ENCODE measurements at places on chromosomes 13 and 19.

DNA sequence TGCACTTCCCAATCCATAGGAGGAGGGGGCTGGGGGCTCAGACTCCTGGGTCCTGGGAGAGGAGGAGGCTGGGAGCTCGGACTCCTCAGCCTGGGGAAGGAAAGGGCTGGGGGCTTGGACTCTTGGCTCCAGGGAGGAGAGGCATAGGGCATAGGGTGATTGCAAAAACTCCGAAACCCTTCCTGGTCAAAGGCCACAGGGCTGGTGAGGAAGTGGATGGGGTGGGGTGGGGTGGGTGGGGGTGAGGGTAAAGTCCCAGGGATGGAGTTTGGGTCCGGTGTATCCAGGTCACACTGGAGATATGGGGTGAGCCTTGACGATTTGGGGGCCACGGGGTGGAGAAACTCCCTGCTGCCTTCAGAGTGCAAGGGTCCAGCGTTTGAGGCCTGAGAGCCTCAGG lies 2.8 kb downstream of the MYH14 start:
- no peak for DNase-seq

GRCh38 chr13:110236831-110237261 lies 70.1 kb downstream of the COL4A1 start:
- no peak for DNase-seq

DNA sequence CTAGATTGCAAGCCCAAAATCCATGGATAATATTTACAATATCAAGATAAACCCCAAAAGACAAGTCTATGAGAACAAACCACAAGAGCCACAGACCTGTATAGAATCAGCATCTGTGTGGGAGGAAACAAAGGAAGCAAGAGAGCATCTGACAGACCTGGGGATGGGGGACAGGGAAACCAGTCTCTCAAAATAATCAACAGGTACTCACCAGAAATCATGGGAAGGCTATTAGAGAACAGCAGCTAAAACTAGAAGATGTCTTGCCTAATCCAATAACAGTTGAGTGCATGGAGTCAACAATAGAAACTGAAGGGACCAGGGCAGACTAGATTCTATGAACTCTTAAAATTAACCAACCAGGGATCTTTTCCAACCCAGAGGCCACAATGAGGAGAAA lies 8.7 kb downstream of the SLC6A16 start:
- no peak for DNase-seq

- DNase-seq: no peak
Measured at GRCh38 chr13:97285221-97285955, 63.3 kb downstream of the MBNL2 start.
